ENCODE measurements at places on chromosomes 2 and 18. TPM values are rescaled to one million over a fixed set of nuclear protein-coding genes. Genes with fewer than 3 reads are reported as not detected.

SMCHD1 gene
- polyA plus RNA-seq = 5.3 TPM

LRRC30 gene
- not detected for polyA plus RNA-seq

BCL2L11 gene
- polyA plus RNA-seq = 4.5 TPM

TDRD15 gene
- not detected for polyA plus RNA-seq

SULT1C4 gene
- 0.80 TPM for polyA plus RNA-seq

CCDC102B gene
- polyA plus RNA-seq = 11.9 TPM

GALR1 gene
- polyA plus RNA-seq = 0.27 TPM

MC2R gene
- polyA plus RNA-seq = 48.4 TPM

CTLA4 gene
- polyA plus RNA-seq = 0.15 TPM

HOXD12 gene
- polyA plus RNA-seq = not detected

LRP1B gene
- polyA plus RNA-seq = 0.97 TPM

ARHGEF4 gene
- 4.2 TPM for polyA plus RNA-seq

XIRP2 gene
- 0.17 TPM for polyA plus RNA-seq

MATN3 gene
- polyA plus RNA-seq = 0.79 TPM

LCT gene
- not detected for polyA plus RNA-seq

PDE1A gene
- 4.0 TPM for polyA plus RNA-seq

PRPF40A gene
- polyA plus RNA-seq = 17.9 TPM

TTR gene
- 0.40 TPM for polyA plus RNA-seq

POTEI gene
- polyA plus RNA-seq = 0.08 TPM

VPS54 gene
- 27.5 TPM for polyA plus RNA-seq

DNAJC5G gene
- polyA plus RNA-seq = not detected

SLC5A6 gene
- polyA plus RNA-seq = 30.1 TPM

NEB gene
- 7.9 TPM for polyA plus RNA-seq

CAPN14 gene
- not detected for polyA plus RNA-seq

SKOR2 gene
- not detected for polyA plus RNA-seq

SERPINB10 gene
- polyA plus RNA-seq = not detected

TGFBRAP1 gene
- 6.2 TPM for polyA plus RNA-seq

STARD6 gene
- not detected for polyA plus RNA-seq

UGT1A10 gene
- polyA plus RNA-seq = not detected

RTP5 gene
- polyA plus RNA-seq = 0.56 TPM

SDC1 gene
- polyA plus RNA-seq = 19.2 TPM

CXCR1 gene
- 0.20 TPM for polyA plus RNA-seq

ITGAV gene
- 8.9 TPM for polyA plus RNA-seq

CAVIN2 gene
- 16.8 TPM for polyA plus RNA-seq

ATP8B1 gene
- polyA plus RNA-seq = 13.4 TPM

CREG2 gene
- not detected for polyA plus RNA-seq

PFN4 gene
- 0.84 TPM for polyA plus RNA-seq

MRO gene
- polyA plus RNA-seq = 5.0 TPM

DNER gene
- 56.9 TPM for polyA plus RNA-seq

TMEM169 gene
- 1.2 TPM for polyA plus RNA-seq

UGT1A8 gene
- polyA plus RNA-seq = 0.05 TPM

EML6 gene
- polyA plus RNA-seq = 10.9 TPM

SRD5A2 gene
- 0.08 TPM for polyA plus RNA-seq

CTAGE1 gene
- not detected for polyA plus RNA-seq

ANKRD30B gene
- polyA plus RNA-seq = 0.57 TPM

PRSS56 gene
- polyA plus RNA-seq = not detected

MYO7B gene
- polyA plus RNA-seq = 0.84 TPM

CFAP53 gene
- polyA plus RNA-seq = 2.8 TPM

VIT gene
- polyA plus RNA-seq = 2.0 TPM

C2orf80 gene
- polyA plus RNA-seq = not detected

FBLN7 gene
- polyA plus RNA-seq = 0.95 TPM

Data from adrenal gland (tissue), 19 donors.